ENCODE measurements at places on chromosomes 5 and 9.
A peak's percentile ranks its signal among the peaks of the same experiment; 100 is the strongest.

DNA sequence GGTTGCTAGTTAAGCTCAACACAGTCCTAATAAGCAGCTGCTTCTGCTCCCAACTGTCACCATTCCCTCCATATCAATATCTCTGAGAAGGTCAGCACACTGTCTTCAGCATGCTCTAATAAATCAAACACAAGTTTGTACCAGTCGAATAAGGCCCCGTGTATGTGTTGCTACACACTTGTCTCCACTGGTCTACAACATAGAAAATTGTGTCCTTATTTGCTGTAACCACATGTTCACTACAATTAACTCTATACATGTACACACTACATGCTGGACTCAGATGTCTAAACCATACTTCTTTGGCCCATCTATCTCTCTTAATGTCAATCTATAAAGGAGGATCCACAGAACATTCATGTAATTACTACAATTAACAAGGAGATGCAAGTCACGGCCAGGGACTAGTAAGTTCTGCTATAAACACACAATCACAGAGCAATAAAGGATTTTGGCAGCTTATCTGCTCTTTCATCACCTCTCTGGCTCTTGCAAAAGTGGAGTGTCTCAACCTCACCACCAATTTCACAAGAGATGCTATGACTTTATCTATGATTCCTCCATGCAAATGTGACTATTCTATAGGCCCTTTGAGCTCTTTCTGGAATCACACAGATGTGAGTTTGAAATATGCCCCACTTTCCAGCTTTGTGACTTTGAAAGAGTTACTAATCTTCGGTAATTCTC is 143.9 kb downstream of the SEMA5A start:
- no peak for DNase-seq

DNA sequence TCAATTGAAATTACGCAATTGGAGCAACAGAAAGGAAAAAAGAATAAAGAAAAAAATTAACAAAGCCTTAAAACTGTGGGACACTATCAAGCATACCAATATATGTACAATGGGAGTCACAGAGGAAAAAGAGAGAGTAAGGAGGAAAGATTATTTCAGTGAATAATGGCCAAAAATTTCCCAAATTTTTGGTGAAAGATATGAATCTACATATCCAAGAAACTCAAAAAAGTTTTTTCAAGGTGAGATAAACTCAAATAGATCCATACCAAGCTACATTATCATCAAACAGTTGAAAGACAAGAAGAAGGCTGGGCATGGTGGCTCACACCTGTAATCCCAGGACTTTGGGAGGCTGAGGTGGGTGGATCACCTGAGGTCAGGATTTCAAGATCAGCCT is 8.8 kb upstream of the BRD3 start:
- no peak for DNase-seq

DNA sequence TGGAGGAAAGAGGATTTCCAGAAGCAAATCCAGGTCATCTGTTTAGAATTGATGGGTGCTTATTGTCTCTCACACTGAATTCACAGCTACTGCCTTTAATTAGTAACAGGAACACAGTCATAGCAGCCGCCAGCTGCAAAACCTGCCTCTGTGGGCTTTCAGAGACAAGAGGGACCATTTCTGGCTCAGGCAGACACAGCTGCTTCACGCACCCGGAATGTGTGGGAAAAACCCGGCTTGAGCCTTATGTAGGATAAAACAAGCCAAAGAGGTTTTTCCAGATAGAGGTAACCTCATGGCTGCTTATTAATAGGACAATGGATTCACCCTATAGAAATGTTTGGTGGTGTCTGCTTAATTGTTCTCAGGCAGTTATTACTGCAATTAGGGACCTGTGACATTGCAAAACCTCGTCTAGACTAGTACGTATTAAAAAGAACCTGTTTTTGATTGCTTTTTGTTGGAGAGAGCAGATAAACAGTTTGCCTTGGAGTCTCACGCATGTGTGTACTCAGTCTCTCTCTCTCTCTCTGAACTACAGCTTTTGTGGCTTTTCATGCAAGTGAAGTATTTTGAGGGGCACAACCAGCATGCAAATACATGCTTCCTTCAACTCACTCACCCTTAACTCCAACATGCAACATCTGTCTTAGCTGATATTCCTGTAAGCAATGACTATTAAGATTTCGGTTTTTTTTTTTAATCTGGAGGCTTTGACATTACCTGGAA is 302.7 kb downstream of the PLK2 start:
- DNase-seq, result no peak

DNA sequence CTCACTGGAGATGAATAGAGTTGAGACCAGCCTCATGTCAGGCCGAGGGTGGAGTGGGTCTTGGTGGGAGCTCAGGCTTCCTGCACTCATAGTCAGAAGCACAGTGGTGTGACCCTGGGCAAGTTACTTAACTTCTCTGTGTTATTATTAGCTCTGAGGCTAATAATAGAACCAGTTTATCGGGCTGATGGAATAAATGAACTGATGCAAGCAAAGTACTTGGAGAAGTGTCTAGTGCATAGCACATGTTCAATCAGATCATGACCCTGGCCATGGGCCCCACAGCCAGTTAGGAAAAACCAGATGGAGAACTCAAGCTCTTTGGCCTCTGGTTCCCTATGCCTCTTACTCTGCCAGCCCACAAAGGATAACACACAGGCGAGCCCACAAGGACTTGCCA is 45.3 kb upstream of the OSMR start:
- DNase-seq, result no peak

GRCh38 chr5:108320231-108320630 is 61.7 kb downstream of the FBXL17 start:
- no peak for DNase-seq

DNA sequence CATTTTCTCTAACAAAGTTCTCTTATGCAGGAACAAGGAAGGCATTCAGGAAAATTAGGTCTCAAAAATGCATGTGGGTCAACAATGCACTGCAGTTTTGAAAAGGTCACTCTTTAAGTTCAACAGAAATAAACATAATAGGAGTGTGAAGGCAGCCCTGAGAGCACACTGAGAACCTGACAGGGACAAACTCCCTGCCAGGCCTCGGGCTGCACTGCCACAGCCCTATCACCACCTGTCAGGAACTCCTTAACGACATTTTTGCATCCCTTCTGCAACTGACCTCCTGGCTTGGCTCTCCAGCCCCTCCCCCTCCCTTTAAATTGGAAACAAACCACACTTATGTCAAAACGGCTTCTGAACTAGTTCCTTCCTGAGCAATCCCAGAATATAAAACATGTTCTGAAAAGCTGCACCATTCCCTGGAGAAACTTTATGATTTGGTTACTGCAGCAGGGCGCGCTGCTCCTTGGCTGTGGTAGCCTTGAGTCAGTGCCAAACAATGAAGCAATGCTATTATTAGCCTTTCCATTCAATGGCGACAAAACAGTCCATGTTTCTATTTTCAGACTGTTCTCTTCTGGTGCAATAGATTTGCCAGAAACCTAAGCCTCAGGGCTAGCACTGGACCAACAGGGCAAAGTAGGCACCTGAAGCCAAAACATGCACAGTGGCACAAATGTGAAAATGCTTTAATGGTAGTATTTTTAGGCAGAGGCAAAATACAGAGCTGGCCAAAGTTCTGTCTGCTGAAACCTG is 160.1 kb upstream of the ZNF608 start:
- no peak for DNase-seq

GRCh38 chr5:125484742-125485641 is 738.6 kb upstream of the ZNF608 start:
- DNase-seq, result no peak

- DNase-seq, result no peak
Measured at GRCh38 chr9:108056084-108056804, 566.7 kb upstream of the KLF4 start.

DNA sequence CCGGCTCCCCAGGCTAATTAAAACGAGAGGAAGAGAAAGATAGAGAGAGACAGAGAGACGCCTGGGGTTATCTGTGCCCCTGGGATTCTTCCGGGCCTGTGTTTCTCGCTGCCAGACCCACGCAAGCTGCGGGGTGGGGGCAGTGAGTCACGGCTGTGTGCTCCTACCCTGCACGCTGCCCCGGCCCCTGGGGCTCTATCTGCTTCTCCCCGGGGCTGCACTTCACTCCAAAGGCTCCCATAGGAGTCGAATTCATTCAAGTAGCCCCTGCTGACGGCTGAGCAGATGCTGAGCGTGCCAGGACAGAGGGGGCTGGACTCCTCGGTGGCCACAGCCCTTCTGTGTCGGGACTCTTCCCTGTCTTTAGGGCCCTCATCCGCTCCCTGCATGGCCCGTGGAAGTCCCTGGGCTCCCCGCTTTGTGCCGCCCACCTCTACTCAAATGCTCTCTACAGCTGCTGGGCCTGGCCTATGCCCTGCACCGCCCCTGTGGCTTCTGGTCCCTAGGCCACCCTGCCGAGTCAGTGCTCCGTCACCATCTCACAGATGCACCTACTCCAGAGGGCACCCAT is 22.8 kb downstream of the SARDH start:
- no peak for DNase-seq

DNA sequence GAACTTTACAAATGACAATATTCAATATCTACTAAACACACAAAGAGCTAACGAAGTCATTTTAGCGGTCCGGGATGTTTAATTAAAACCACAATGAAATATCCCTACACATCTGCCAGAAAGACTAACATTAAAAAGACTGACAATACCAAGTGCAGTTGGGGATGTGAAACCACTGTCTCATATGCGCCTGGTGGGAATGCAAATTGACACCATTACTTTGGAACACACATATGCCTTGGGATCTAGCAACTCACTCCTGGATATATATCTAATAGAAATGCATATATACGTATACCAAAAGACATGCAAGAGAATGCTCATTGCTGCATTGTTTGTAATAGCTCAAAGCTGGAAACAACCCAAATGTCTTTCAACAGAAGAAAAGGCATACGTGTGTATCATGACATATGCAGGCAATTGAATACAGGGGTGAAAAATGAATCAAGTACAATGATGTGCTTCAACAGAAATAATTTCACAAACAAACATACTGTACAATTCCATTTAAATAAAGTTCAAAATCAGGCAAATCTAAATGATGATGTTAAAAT is 153.3 kb downstream of the CARTPT start:
- no peak for DNase-seq

DNA sequence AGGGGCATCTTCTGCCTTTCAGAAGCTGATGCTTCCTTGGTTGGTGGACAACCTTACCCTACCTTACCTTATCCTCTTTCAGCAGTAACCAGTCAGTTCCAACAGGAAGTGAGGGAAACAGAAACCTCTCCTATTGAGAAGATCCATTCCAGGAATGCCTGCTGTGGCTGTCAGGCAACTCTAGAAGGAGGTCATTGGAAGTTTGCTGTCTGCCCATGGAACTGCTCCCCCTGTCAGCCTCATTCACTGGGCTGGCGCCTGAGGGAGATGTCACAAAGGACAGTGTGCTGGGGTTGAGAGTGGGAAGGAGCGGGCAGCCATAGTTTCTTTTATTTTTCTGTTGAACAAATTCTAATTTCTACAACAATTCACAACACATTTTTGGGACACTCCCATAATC is 54.7 kb downstream of the IRX1 start:
- no peak for DNase-seq

- DNase-seq, result no peak
Measured at GRCh38 chr5:125595095-125595494, 828.1 kb upstream of the GRAMD2B start.

DNA sequence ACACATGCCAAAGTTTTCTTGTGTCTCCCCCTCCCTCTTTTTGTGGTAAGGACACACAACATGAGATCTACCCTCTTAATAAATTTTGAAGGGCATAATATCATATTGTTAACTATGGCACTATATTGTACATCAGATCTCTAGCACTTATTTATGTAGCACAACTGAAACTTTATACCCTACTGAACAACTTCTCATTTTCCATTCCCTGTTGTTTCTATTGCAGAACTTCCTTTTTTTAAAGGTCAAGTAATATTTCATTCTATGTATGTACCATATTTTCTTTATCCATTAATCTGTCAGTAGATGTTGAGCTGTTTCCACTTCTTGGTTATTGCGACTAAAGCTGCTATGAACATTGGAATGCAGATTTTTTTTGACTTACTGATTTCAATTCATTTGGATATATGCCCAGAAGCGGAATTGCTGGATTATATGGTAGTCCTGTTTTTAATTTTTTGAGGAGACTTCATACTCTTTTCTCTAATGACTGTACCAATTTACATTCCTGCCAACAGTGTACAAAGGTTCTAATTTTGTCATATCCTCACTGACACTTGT is 305.3 kb downstream of the PRR16 start:
- DNase-seq, result no peak

- DNase-seq, result no peak
Measured at GRCh38 chr9:100587375-100587774, 9.5 kb downstream of the CAVIN4 start.

GRCh38 chr5:87876616-87877015 is 392.0 kb downstream of the TMEM161B start:
- DNase-seq, result no peak

DNA sequence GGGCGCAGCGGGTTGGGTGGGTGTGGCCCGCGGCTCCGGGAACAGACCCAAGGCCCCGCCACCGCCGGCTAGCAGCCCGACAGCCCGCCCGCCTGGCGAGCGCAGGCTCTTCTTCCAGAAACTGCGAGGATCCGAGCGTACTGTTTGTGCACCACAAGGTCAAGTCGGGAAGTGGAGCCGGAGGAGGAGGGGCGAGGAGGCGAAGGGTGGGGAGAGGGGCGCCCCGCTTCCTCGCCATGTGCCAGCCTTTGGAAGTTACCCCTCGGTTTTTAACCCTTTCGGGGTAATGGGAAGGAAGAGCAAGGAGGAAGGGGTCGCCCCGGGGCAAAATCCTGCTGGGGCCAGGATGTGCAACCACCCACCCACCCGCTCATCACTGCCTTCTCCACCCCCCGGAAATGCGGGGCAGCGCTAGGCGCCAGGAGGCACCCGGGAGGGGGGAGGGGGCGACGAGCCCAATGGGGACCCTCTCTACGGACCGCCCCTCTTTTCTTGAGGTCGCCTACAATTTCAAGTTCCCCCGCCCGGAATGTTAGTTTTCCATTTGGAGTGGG is 1.1 kb upstream of the JADE2 start:
- DNase-seq, result peak; percentile 48

- DNase-seq, result no peak
Measured at GRCh38 chr9:94625835-94626234, 13.5 kb downstream of the FBP1 start.

- no peak for DNase-seq
Measured at GRCh38 chr5:171413153-171413910, 6.1 kb upstream of the FGF18 start.

DNA sequence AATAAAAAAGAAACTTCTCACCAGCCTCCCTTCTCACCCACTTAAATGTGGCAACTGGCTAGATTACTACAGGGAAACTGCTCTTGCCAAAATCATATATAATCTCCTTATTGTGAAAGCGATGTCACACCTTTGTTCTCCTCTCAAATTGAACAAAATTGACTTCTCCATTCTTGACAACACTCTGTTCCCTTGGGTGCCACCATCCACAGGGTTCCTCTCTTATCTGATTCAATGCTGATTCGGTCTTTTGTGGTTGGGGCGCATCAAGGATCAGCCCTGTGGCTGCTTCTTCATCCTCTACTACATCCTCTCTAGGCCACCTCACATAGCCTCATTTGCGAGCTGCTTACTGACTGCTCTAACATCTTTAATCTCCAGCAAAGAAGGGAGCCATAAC is 86.1 kb downstream of the EDIL3 start:
- DNase-seq, result no peak
